NCI-H1417 treated with DMSO at 0.1 percent for 48 hours (cell line): ENCODE measurements at places on chromosomes 5 and 9.
A peak's percentile ranks its signal among the peaks of the same experiment; 100 is the strongest.

GRCh38 chr9:127707766-127708165 lies 978 bp downstream of the CFAP157 start:
- DNase-seq, result no peak

DNA sequence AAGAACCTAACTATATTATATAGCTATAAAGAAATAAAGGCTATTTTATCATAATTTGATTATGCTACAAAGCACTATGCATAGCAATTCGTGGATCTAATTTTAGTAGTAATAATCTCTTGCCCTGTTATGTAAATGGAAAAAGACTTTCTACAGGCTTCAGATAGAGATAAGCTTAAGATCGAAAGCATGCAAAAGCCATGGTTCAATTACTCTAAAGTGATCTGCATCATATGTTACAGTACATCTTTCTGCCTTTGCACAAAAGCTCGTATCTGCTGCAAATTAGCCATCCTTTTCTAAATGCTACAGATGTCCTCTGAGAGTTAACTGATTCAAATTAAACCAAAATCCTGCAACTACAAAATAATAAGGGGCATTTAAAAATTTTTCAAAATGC lies 234.8 kb upstream of the TMEM161B start:
- DNase-seq, result no peak

GRCh38 chr5:55160493-55161209 lies 680 bp downstream of the GPX8 start:
- DNase-seq, result no peak

- peak; percentile 93 for DNase-seq
Measured at GRCh38 chr5:14250084-14250695, 107.0 kb downstream of the TRIO start.

DNA sequence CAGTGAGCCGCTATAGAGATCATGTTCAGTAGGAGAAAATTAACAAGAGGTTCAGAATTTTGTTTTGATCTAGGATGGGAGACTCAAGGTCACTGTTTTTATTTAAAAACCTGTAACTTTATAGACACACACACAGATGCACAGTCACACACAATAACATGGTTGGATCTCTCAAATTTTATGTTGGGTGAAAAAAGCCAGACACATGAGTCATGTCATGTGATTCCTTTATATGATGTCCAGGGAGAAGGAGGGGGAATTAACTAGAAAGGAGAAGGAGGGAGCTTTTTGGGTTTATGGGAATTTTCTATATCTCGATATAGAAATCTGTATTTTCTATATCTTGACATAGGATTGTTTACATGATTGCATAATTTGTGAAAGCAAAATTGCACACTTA lies 17.1 kb downstream of the C6 start:
- no peak for DNase-seq

DNA sequence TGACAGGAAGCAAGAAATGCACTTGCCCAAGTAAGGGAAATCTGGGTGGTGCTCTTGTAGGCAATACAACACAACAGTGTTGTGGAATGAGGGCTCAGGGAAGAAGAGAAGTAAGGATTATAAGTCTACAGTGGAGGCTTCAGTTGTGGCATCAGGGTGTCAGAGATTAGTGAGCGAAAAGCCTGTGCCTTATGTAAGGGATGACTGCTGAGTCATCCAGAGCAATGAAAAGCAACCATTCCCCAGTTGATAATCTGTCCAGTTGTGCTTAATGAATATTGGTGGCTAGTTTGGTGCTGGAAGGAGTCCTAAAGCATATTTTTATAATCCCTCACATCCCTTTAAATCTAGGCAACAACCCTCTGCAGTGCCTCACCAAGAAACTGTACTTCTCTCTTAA lies 42.0 kb downstream of the FBXO38 start:
- DNase-seq, result no peak

DNA sequence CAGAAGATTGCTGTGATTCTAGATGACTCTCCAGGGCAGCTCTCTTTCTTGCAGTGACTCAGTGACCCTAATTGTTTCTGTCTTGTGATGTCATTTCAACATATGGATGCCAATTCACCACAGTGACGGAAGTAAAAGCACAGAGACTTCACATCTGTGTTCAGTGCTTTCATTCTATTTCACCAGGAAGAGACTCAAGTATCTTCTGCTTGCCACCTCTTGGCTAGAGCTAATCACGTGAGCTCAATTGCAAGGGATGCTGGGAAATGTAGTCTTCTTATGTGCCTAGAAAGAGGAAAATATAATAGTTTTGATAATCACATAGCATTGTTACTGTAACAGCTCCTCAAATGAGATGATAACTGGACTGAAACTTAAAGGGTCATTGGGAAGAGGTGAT lies 453.3 kb upstream of the KLF4 start:
- no peak for DNase-seq

GRCh38 chr5:54457094-54457862 lies 1.8 kb downstream of the HSPB3 start:
- DNase-seq, result no peak

GRCh38 chr5:91126448-91126847 lies 256.7 kb downstream of the ARRDC3 start:
- no peak for DNase-seq

DNA sequence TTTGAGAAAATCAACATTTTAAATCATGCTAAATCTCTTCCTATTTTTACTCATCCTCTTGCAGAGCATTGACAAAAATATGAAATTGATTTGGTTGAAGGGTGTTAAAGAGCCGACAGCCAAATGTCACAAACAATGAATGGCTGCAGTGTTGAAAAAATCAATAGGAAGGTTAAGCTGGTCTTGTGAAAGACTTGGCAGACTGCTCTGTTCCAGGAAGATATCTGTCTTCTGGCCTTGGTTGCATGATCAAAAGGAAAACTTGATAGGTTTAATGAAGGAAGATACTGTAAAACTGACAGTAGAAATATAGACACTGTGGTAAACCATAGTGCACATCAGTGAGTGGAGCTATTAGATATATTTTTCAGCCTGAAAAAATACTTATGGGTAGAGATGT lies 103.6 kb downstream of the PBX3 start:
- no peak for DNase-seq

- DNase-seq, result peak; percentile 30
Measured at GRCh38 chr5:81506900-81507588, 113.1 kb upstream of the ACOT12 start.

GRCh38 chr5:154410786-154411185 lies 35.0 kb upstream of the SAP30L start:
- no peak for DNase-seq

- no peak for DNase-seq
Measured at GRCh38 chr9:19239955-19240354, 9.5 kb downstream of the DENND4C start.

- no peak for DNase-seq
Measured at GRCh38 chr5:53507013-53507412, 26.6 kb downstream of the FST start.

GRCh38 chr9:109556061-109556460 lies 58.0 kb upstream of the PTPN3 start:
- DNase-seq, result no peak

GRCh38 chr9:106862110-106862820 lies 701 bp upstream of the ZNF462 start:
- no peak for DNase-seq

GRCh38 chr9:89802781-89803355 lies 198.1 kb downstream of the GADD45G start:
- DNase-seq, result no peak

GRCh38 chr9:136832581-136832980 lies 9.7 kb upstream of the AJM1 start:
- no peak for DNase-seq

DNA sequence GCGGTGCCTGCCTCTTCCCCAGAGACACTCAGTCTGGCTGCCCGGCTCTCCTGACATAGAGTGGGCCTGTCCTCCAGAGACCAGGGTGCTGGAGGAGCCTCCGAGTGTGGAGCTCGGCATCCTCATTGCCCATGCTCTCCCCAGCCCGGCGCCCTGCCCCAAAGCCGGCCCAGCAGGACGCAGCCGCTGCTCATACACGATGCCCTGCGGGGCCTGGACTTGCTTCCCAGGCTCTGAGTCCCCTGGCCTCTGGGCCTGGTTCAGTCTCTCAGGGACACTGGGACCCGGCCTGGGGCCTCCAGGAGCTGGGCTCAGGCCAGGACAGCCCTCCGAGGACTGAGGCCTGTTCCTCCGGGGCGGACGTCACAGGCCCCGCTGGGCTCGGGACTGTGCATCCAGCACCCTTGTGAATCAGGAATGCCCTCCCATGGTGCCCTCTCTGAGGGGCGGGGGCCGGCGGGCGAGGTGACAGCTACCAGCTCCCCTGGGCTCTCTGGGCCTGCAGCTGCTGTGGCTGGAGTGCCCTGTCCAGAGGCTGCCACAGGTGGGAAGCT lies 23.2 kb downstream of the TPPP start:
- DNase-seq, result no peak
